Stimulated activated CD4-positive, alpha-beta T cell treated with anti-CD3 and anti-CD28 coated beads, Interleukin-1b, Interleukin-23, amount 100 ng/mL, for 48 hours (primary cell): ENCODE measurements at places on chromosomes 2 and 18.

DNA sequence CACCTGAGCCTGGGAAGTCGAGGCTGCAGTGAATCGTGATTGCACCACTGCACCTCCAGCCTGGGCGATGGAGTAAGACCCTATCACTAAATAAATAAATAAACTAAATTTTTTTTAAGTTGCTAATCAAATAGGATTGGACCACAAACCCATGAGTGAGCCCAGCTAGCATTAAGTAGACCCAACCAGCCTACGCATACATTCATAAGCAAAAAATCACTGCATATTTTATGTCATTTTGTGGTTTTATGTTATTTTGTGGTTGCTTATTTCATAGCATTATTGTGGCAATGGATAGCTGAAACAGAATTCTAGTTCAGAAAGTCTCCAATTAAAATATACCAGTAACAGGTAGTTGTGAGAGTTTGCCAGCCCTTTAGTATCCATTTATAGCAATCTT, 29.1 kb upstream of the ZC3H15 start:
- DNase-seq = no peak

- DNase-seq = no peak
These were observed 84.4 kb downstream of the ZNF532 start for GRCh38 chr18:58949031-58949430.

- no peak for DNase-seq
These were observed 117.8 kb upstream of the CCDC195 start for GRCh38 chr2:224833986-224834385.

DNA sequence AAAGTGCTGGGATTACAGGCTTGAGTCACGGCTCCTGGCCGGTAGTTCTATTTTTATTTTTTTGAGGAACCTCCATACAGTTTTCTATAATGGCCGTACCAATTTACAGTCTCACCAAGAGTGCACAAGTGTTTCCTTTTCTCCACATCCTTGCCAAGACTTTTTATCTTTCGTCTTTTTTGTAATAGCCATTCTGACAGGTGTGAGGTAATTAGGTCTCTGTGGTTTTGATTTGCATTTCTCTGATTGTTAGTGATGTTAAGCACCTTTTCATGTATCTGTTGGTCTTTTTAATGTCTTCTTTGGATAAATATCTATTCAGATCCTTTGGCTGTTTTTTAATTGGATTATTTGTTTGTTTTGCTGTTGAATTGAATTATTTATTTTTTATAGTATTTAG, 9.3 kb downstream of the ARMC9 start:
- DNase-seq = no peak

GRCh38 chr2:204591225-204591624, 46.0 kb downstream of the PARD3B start:
- DNase-seq = no peak

GRCh38 chr2:50401772-50402653, 629.9 kb downstream of the NRXN1 start:
- DNase-seq = peak; percentile 17

DNA sequence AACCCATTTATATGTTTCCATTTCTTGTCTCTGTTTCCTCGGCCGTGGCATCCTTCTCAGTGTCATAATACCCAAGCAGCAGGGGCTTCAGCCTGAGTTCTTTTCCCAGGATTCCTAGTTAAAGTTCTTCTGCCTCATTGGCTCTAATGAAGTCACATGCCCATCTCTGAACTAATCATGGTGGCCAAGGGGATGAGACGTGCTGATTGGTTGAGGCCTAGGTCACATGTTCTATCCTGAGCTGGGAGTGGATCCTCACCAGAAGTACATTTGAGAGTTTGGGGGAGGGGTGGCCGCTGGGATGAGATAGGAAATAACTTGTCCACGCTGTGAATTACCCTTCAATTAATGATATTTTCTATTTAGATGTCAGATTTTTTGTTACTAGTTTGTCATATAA, 3.8 kb upstream of the UGT1A5 start:
- DNase-seq = no peak

DNA sequence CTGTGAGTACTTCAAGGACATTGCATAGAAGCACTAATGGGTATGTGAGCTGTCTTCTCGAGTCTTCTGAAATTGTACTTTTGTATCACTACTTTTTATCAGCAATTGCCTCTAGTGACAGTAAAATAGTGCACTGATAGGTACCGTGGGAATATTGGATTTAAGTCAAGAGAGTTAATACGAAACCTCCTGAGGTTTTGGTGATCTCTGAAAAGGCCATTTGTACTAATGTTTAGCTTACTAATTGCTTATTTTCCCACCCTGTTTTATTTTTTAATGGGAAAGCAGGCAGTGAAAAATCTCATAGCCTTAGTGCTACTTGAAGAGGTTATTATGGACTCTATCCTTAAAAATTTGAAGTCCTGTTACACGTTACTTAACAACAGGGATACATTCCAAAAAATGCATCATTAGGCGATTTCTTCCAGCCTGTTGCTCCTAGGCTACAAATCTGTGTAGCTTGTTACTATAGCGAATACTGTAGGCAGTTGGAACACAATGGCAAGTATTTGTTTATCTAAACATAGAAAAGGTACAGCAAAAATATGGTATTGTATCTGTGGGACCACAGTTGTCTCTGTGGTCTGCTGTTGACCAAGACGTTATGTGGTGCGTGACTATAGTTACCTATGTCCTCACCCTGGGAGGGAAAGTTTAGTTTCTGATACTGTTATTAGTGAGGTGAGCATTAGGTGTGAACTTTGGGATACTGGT, 65.9 kb downstream of the CAB39 start:
- no peak for DNase-seq

GRCh38 chr2:54042341-54042740, 71.5 kb upstream of the PSME4 start:
- DNase-seq = no peak

GRCh38 chr2:4539121-4539520, 835.7 kb downstream of the DCDC2C start:
- no peak for DNase-seq

DNA sequence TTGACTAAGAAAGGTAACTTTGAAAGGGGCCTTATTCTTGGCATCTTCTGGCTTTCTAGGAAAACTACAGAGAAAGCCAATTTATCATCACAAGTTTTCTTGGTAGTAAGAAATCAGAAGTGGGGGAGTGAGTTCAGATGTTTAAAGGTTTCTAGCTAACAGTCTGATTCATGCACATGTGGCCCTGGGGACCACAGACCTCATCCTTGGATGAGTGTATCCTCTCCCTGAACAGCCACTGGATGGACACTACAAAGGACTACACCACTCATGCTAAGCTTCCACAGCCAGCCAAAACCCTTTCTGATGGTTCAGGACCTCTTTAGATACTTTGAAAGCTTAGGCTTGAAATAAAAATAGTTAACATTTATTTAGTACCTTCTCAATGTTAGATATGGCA, 218.3 kb upstream of the STK17B start:
- DNase-seq = peak; percentile 19

GRCh38 chr2:203326356-203326755, 1.8 kb upstream of the ABI2 start:
- DNase-seq = no peak

- no peak for DNase-seq
These were observed 134.8 kb upstream of the AGAP1 start for GRCh38 chr2:235358981-235359471.

DNA sequence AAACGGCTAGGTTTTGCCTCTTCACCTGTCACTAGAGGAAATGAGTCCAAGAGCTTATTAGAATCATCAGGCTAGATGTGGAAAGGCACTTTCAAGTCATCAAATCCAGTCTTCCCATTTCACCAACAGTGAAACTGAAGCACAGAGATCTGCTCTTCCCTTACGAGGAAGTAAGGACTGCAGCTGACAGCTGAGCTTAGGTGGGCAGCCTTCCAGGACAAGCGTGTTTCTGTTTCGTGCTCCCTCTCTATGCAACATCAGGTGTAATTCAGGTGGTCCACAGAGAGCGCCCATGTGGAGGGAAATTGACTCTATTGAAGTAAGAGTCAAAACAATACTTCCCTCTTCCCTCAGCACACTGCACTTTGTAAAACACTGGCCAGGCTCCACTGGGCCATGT, 5.5 kb downstream of the CYRIA start:
- DNase-seq = no peak

GRCh38 chr2:27832396-27832795, 57.8 kb downstream of the RBKS start:
- DNase-seq = no peak

DNA sequence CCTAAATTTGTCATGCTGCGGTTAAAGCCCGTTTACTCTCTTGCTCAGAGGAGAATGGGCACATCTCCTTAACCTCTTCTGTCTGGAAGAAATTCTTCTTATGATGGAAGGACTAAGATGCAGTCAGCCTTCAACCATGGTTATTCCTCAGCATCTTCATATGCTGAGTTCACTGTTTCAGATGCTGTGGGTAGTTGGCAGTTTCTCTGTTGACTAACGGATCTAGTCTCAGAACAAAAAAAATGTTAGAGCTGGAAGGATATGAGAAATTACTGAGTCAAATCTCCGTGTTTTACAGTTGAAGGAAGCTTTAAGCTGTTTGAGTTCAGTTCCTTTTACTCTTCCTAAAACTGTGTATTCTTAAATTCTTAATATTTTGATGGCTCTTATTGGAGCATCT, 43.6 kb upstream of the PGAP1 start:
- DNase-seq = no peak
